SHP77 (cell line): ENCODE measurements at places on chromosomes 12 and 14.

DNA sequence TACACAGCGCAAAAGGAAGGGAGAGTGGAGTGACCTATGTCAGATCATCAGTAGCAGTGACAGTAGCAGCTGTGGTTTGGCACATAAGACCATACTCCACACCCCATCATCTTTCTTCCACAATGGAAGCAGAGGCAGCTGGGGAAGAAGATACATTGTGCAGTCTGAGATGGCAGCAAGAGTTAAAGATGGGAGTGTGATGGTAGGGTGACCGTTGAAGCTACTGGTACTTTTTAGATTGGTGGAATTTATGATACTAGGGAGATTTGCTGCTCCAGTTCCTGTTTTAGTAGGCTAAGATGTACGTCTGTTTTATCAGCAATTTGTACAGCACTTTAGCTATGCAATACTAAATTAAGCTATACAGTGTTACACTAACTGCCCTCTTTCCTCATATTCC lies 291.0 kb downstream of the FUT8 start:
- no peak for DNase-seq

DNA sequence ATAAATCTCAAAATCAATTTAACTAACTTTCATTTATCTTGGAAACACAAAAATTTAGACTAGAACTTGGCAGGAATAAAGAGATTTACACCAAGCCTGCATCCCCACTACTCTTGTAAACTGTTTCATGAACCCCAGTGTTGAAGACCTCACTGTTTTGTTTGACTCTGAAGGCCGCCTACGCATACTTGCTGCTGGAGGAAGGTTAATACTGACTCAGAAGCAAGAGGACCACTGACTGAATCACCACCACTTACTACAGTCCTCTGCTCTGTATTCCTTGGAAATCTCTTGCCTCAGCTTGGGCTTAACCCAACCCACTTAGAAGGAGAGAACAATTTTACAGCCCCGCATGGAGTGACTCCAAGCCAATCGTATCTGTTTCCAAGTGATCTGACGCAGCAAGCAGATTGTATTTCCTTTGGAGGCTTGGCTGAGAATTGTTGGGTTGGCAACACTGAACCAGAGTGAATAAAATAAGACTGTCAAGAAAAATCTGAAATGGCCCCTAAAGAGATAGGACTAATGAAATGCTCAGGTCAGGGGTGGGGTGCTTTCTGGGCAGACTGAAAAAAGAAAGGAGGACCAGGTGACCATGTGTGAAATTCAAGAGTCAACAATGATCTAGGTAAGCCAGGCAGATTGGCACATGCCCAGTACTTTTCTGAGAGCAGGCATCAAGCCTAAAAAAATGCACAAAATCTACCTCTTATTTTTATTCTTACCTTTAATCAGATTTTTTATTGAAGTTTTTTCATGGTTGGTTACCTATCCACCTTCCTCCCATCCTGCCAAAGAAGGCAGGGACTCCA lies 248.6 kb downstream of the ZFP36L1 start:
- no peak for DNase-seq

GRCh38 chr12:130097342-130097741 lies 64.9 kb upstream of the FZD10 start:
- no peak for DNase-seq

DNA sequence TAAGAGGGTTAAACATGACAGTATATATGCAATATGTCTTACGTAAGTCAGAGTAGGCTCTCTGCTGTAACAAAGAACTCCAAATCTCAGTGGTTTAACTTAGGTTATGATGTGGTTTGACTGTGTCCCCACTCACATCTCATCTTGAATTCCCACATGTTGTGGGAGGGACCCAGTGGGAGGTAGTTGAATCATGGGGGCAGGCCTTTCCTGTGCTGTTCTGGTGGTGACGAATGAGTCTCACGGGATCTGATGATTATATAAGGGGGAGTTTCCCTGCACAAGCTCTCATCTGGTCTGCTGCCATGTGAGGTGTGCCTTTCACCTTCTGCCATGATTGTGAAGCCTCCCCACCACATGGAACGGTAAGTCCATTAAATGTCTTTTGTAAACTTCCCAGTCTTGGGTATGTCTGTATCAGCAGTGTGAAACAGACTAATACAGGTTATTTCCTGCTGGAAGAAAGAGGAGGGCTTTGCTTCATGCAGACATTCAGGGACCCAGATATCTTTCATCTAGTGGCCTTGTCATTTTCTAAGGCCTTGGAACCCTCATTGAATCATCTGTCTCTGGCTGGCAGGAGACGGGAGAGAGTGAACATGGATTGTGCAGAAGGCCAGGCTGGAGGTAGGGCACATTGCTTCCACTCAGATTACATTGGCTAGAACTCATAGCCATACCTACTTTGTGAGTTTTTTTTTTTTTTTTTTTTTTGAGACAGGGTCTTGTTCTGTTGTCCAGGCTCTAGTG lies 96.1 kb downstream of the CRADD start:
- DNase-seq = no peak

- DNase-seq = no peak
Observed at GRCh38 chr12:117100251-117100650, 1.0 kb upstream of the TESC start.

GRCh38 chr12:79973801-79974200 lies 38.9 kb upstream of the PPP1R12A start:
- DNase-seq = no peak
